ENCODE measurements at places on chromosomes 4 and X.
A peak's percentile ranks its signal among the peaks of the same experiment; 100 is the strongest.

- DNase-seq, result no peak
Observed at GRCh38 chr4:47432749-47433148, 30.8 kb downstream of the COMMD8 start.

- DNase-seq, result no peak
Observed at GRCh38 chr4:98399915-98400314, 138.7 kb downstream of the RAP1GDS1 start.

GRCh38 chr4:83221897-83222441 lies 62.6 kb downstream of the COQ2 start:
- no peak for DNase-seq

DNA sequence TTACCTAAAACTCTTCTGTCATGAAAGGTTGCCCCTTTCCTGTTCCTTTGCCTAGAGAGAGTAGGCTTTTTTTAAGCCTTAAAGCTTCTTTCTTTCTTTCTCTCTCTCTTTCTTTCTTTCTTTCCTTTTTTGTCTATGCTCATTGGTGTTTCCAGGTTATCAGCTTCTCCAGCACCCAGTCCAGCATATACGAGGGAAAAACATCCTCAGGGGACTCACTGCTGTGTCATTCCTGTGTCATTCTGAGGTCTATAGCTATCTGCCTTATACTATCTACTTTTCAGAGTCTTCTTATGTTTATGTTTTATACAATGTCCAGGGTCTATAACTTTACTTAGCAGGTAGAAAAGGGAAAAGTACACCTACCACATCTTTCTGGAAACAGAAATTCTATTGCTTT lies 10.5 kb upstream of the USP27X start:
- no peak for DNase-seq

- DNase-seq, result no peak
Observed at GRCh38 chr4:6449746-6450369, 22.6 kb downstream of the PPP2R2C start.

DNA sequence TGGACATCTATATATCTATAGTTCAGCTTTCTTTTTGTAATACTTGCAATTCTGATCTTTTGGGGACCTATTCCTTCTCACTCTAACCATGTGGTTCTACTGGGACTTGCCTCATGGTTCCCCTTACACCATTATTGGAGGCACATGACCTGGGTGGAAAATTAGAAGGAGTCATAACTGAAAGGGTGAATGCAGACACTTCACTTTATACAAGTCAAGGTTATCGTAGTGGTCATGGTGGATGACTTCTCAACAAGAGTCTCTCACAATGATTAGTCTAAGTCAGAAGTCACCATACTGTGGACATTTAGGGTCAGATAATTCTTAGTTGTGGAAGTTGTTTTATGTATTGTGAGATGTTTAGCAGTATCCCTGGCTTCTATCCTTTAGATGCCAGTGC lies 10.5 kb upstream of the EIF4E start:
- no peak for DNase-seq

DNA sequence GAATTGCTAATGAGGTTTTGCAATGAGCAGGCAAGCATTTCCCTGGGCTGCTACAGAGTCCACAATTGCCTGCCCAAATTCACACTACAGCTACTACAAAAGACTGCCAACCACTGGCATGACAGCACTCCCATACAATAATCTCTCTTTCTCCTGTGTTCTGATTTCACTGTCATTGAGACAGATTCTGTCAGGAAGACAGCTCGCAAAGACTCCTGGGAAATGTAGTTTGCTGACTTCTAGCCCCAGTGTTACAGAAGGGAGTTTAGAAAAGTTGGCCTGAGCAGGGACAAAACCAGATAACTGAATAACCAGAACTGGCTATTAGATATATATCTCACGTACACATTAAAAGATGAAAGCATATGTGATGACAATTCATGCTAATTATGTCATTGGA lies 1231.3 kb upstream of the PRKX start:
- DNase-seq, result no peak

DNA sequence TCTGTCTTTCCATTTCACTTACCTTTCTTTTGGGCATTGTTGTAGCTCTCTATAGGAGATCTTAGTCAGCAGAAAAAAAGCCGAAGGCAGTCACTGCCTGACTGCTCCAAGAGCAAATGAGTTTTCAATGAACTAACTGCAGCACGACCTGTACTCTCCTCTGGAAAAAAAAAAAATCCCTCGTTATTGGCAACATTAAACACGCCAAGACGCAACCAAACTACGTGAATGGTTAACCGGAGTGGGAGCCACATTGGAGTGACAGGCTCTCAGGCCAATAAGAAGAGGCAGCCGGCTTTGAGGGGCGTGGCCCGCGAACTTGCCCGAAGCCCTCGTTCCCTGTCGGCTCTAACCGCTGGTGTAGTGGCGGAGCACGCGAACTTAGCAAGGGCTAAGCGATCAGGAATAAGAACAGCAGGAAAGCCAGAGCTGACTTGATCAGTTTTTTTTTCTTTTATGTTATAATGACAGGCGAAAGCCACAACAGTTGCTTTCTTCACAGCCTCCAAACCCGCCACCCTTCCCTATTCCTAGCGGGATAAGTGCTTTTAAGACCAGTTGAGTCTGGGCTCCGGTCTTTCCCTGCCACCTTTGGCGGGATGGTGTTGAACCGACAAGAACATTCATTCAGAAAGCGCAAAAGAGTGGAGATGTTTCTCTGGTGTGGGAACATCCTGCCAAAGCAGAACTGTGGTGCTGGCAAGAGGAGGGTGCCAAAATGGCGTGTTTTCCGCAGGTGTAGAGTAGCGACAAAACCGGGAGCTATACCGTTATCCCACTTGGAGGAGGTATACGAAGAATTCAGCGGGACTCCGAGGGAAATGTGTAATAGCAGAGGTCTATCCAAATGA lies 80.0 kb downstream of the HMGN5 start:
- peak; percentile 86 for DNase-seq

- no peak for DNase-seq
Observed at GRCh38 chr4:138602664-138603063, 360.5 kb upstream of the SLC7A11 start.
